ENCODE measurements at places on chromosomes 1 and 21.

DNA sequence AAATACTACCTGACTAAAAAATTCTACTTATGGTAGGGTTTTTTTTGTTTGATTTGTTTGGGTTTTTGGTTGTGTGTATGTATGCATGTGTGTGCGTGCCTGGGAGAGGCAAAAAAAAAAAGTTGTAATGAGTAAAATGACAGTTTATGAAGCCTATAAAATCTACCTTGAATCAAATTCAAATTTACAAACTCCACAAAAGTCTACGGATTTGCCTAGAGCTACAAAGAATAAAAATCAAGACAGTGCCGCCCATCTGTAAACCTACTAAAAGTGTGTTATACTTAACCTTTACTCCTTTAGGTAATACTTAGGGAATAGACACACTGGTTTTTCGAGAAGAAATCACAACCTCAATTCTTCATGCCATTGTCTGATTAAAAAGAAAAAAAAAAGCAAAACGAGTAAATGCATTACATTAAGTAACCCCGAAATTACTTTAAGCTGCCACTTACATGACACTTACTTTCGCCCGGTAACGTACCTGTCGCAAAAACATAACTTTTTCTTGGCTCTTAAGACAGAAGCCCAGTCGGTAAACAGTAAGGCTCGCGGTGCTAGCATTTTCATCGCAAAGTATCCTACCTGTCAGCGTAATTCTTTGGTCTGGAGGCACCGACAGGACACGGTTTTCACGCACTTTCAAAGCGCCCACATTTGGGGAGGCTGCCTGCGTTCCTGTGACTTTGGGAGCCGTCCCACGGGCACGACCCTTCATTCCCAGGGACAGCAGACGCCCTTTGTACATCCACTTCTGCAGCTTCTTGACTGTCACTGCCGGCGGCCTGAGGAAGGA is 951 bp downstream of the SYDE2 start:
- DNase-seq: no peak

DNA sequence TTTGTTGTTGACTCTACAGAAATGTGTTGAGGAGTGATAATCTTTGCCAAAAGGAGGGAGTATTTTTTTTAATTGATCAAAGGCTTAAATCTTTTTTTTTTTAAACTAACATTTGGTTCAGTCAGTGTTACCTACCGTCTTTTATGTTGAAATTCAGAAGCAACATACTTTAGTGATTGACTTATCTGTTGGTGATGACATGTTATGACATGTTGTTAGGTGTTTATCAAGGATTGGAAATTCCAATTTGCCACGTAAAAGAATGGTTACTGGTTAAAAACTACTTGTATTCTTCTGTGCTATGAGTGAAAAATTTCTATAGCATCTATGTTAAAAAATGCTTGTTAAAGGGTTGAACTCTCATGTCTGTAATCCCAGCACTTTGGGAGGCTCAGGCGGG is 61.2 kb downstream of the DNM3 start:
- no peak for DNase-seq

- DNase-seq: no peak
Measured at GRCh38 chr1:155022136-155022926, 11.2 kb downstream of the DCST2 start.

DNA sequence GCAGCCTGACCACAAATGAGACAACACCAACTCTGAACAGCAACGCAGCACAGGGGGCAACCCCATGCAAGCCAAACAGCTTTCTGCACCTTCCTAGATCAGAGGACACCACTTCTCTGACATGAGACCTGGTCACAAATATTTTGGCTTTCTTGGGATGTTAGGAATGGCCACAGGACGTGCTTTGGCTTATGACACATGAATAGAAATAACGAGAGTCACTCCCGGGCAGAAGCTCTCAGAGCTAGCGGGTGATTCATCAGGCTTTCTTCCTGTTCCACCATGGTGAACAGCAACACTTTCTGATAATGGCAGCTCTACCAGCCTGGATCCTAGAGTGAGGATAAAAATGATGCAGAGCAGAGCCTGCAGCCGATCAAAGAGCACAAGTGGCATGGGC is 39.4 kb downstream of the PAFAH2 start:
- no peak for DNase-seq

GRCh38 chr1:185487026-185487425 is 170.0 kb upstream of the IVNS1ABP start:
- no peak for DNase-seq

- no peak for DNase-seq
Measured at GRCh38 chr1:63630238-63630637, 37.0 kb downstream of the PGM1 start.

DNA sequence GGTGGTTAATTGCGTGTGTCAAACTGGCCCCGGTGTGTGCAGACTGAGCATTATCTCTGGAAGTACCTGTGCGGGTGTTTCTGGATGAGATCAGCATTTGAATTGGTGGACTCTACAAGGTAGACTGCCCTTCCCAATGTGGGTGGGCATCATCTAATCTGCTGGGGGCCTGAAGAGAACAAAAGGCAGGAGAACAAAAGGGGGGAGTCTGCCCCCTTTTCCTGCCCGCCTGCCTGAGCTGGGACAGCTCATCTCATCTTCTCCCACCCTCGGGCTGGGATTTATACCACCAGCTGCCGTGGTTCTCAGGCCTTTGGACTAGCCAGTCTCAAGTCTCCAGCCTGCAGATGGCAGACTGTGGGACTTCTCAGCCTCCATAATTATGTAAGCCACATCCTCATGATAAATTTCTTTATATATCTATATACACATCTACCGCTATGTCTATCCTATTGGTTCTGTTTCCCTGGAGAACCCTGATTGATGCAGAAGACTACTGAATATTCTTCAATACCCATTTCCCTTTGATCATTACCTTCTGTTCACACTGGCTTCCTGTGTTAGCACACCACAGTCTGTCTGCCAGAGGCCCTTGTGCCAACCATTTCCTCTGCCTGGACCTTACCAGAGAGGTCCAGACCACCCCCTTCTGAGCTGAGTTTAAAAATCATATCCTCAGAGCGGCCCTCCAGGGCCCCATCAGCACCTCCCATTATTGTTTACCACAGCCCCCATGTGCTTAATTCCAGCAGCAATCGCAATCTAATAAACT is 25.2 kb downstream of the RCAN1 start:
- DNase-seq: no peak

GRCh38 chr1:178093951-178094738 is at the start of gene RASAL2:
Gene RASAL2, plus strand, starts transcription at chr1:178094104. Its CDS starts 389 bp downstream, at chr1:178094493.
- no peak for DNase-seq

- no peak for DNase-seq
Measured at GRCh38 chr1:67664048-67664447, 21.0 kb upstream of the GADD45A start.

DNA sequence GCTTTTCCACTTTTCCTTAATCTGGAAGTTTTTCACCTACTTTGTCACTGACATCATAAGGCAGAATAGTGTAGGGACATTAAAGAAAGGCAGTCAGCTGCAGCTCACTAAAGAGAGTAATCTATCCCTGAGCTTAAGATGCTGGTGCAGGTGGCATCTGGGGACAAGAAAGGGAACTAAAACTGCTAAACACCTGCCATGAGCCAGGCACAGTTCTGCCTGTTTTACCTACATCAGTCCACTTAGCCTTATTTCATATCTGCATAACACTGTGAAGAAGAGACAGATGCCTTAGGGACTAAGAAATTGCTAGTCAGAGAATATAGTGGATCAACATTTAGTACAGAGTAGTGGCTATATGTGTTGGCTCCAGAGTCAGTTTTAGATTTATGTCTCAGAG is 88.1 kb downstream of the GPATCH2 start:
- DNase-seq: no peak

- DNase-seq: no peak
Measured at GRCh38 chr1:116425987-116426386, 52.9 kb downstream of the ATP1A1 start.

- DNase-seq: no peak
Measured at GRCh38 chr1:61170328-61171238, 88.2 kb downstream of the NFIA start.

- DNase-seq: no peak
Measured at GRCh38 chr1:68210829-68211228, 21.5 kb downstream of the WLS start.

- DNase-seq: no peak
Measured at GRCh38 chr1:103582464-103582863, 11.1 kb downstream of the AMY2B start.

DNA sequence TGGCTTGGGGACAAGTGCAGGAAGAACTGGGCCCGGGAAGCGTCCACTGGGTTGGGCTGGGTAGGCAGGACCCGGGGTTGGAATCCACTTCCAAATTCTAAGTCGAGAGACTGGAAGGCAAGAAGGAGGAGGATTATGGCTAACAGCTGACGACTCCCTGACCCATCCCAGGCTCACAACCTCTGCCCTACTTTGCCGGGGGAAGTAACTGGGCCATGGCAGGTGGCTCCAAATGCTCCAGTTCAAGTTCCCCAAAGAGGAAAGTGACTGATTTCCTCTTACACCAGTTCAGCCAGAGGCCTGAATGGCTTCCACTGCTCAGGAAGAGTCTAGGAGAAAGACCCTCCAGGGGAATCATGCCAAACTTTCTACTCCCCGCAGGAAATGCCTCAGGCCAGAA is 11.4 kb downstream of the EMC1 start:
- no peak for DNase-seq

DNA sequence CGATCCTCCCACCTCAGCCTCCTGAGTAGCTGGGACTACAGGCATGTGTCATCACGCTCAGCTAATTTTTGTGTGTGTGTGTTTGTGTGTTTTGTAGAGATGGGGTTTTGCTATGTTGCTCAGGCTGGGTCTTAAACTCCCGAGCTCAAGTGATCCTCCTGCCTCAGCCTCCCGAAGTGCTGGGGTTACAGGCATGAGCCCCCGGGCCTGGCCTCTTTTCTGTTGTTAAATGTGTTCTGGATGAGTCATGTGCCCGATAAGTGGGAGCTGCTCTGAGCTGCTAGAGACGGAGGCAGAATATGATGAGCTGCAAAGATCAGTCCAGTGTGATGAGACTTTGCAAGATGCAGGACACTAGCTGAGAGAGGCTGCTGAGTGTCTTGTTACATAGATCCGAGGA is 75.5 kb downstream of the VPS13D start:
- DNase-seq: no peak

GRCh38 chr1:84861988-84862644 is 30.9 kb downstream of the LPAR3 start:
- no peak for DNase-seq

DNA sequence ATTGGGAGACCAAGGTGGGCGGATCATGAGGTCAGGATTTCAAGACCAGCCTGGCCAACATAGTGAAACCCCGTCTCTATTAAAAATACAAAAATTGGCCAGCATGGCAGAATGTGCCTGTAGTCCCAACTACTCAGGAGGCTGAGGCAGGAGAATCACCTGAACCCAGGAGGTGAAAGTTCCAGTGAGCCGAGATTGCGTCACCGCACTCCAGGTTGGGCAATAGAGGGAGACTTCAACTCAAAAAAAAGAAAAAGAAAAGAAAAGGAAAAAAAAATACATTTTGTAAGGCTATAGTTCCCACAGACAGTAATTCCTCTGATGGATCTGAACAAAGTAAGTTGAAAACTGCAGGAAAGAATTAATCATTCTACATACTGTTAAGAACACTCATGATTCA is 48.1 kb upstream of the CD46 start:
- no peak for DNase-seq

- no peak for DNase-seq
Measured at GRCh38 chr1:227774051-227774731, 39.0 kb downstream of the SNAP47 start.

GRCh38 chr1:165612062-165612461 is 19.0 kb upstream of the MGST3 start:
- no peak for DNase-seq

DNA sequence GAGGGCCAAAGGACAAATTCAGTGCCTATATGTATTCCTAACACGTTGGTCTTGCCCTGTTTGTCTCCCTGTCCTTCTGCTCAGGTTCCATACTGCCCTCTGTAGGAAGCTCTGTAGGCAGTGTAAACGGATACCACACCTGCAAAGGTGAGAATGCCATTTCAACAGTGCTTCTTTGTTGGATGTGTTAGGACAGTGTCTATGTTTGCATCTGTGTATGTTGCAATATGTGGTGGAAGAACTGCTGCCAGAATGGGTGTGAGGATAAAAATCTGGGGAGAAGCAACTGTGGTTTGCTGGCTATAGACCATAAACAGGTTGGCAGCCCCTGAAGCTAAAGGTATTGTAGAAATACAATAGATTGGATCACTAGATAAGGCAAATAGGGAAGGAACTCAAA is 113.1 kb upstream of the BMP8A start:
- no peak for DNase-seq

- DNase-seq: no peak
Measured at GRCh38 chr1:104121271-104121670, 371.6 kb downstream of the AMY1C start.

DNA sequence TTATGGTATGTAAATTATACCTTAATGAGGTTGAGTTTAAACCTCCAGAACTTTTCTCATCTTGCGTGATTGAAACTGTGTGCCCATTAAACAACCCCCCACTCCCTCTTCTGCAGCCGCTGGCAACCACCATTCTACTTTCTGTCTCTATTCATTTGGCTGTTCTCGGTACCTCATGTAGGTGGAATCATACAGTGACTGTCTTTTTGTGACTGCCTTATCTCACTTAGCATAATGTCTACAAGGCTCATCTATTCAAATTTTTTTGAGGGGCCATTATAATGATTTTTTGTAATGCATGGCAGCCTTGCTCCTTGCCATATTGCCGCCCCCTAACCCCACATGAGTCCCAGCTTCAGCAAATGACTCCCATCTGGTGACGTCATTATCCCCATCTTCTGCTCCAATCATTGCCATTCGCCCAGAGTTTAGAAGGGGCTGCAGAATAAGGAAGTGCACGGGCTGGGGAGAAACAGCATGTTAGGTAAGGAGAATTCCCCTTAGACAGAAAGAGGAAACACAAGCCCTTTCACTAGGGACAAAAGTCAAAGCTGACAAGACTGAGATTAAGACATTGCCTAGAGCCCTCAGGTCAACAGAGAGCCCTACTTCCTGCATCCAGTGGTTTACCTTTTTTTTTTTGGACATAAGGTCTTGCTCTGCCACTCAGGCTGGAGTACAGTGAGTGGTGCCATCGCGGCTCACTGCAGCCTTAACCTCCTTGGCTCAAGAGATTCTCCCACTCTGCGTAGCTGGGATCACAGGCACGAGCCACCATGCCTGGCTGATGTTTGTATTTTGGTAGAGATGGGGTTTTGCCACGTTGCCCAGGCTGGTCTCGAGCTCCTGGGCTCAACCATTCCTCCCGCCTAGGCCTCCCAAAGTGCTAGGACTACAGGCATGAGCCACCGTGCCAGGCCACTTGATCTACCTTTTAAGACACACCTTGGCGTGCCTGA is 78.4 kb upstream of the ERRFI1 start:
- DNase-seq: no peak

DNA sequence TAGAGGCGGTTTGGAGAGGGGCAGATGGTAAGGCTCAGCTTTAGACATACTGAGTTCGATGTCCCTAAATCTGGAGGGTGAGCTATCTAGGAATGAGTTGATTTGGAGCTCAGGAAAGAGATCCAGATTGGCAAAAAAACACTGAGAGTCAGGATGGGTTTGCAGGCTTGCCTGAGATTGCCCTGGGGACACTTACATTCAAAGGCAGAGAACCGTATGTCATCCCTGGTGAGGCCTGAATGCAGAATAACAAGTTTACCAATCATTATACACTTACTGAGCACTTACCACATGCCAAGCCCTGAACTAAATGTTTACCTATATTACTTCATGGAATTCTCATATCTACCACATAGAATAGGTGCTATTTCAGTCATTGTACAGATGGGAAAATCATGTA is 27.5 kb downstream of the TFAP2E start:
- DNase-seq: no peak

- no peak for DNase-seq
Measured at GRCh38 chr1:224507771-224508523, 73.3 kb upstream of the WDR26 start.

GRCh38 chr1:218683242-218683641 is 338.1 kb downstream of the TGFB2 start:
- DNase-seq: no peak

All from activated CD4-positive, alpha-beta T cell treated with anti-CD3 and anti-CD28 coated beads for 1 hour (primary cell).